ENCODE measurements at places on chromosomes 6 and 20.
A peak's percentile ranks its signal among the peaks of the same experiment; 100 is the strongest.

- no peak for DNase-seq
These were observed 34.9 kb downstream of the BCL2L1 start for GRCh38 chr20:31687777-31688176.

DNA sequence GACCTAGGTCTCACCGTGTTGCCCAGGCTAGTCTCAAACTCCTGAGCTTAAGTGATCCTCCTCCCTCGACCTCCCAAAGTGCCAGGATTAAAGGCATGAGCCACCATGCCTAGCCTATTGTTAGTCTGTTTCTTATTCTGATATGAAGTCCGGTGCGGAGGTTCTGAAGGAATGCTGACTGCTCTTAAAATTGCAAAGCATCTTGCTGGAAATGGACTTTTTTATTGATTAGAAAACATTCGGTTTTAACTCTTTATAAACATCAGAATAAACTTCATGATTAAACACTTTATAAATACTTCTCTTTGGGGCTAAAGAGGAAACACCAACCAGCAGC, 3.2 kb downstream of the TNFAIP3 start:
- DNase-seq, result no peak

DNA sequence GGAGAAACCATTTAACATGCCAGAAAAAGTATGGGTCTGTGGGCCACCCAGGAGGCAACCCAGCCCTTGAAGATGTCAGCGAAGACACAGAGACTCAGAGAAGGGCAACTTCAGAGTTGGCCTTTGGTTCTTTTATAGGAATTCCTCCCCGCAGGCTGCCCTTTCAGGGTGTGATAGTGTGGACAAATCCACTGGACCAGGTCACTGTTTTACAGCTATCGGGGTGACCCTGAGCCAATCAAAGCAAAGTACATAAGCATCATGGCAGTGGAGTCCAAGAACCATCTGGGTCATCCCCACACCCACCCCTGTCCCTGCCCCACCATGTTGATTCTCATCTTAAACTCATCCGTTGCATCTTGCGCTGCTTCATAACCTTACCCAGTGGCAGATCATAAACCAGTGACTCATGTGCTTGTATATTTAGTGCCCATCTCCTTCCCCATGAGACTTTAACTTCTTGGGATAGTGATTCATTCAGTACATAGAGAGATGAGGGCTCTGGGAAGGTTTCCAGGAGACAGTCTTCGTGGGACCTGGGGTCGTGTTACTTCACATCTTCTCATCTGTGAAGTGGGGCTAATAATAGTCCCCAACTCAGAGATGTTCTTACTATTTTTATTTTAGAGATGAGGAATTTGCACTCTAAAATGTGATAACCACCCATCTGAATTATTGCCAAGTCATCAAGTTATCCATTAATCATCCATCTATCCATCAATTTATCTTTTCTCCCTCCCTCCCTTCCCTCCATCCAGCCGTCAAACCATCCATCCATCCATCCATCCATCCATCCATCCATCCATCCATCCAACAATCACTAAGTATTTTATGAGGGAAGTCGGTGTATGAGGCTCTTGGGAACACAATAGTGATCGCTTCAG, 51.0 kb downstream of the EDN3 start:
- no peak for DNase-seq

DNA sequence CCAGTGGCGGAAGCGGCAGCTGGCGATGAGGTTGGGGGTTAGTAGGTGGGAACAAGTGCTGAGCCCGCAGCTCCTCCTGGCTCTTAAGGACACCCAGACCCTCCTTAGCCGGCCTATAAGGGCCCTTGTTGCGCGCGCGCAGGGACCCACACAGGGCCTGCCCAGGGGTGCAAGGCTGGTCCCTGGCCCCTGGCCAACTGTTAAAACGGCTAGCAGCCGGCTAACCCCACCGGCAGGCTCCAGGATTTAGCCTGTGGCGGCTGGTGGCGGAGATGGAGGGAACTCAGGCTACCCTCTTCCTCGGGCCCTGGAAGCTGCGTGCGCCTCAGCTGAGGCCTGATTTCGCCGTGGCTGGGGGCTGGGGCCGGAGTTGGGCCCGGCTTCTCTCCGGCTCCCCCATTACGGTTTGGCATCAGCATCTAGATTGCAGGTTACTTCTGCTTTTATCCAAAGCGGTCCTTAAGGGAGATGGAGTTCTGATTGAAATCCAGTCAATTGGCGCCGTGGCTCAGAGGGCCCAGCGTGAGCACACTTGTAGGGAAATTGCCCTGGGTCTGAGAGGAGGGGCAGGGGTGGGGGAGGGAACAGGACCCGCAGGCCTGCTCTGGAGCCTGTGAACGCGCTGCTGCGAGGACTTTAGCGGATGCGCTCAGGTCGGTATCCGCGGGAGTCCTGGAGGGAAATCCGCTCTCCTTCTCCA, 36.9 kb upstream of the CCDC167 start:
- DNase-seq, result no peak

GRCh38 chr6:38021571-38021970, 202.0 kb downstream of the ZFAND3 start:
- no peak for DNase-seq

- no peak for DNase-seq
These were observed 4.9 kb downstream of the SIGLEC1 start for GRCh38 chr20:3707508-3707899.

DNA sequence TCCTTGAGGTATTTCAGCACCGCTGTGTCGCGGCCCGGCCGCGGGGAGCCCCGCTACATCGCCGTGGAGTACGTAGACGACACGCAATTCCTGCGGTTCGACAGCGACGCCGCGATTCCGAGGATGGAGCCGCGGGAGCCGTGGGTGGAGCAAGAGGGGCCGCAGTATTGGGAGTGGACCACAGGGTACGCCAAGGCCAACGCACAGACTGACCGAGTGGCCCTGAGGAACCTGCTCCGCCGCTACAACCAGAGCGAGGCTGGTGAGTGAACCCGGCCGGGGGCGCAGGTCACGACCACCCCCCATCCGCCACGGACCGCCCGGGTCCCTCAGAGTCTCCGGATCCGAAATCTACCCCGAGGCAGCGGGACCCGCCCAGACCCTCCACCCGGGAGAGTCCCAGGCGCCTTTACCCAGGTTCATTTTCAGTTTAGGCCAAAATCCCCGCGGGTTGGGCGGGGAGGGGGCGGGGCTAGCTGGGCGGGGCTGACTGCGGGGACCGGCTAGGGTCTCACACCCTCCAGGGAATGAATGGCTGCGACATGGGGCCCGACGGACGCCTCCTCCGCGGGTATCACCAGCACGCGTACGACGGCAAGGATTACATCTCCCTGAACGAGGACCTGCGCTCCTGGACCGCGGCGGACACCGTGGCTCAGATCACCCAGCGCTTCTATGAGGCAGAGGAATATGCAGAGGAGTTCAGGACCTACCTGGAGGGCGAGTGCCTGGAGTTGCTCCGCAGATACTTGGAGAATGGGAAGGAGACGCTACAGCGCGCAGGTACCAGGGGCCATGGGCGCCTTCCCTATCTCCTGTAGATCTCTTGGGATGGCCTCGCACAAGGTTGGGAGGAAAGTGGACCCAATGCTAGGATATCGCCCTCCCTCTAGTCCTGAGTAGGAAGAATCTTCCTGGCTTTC, 693 bp downstream of the HLA-F start:
- DNase-seq, result no peak

DNA sequence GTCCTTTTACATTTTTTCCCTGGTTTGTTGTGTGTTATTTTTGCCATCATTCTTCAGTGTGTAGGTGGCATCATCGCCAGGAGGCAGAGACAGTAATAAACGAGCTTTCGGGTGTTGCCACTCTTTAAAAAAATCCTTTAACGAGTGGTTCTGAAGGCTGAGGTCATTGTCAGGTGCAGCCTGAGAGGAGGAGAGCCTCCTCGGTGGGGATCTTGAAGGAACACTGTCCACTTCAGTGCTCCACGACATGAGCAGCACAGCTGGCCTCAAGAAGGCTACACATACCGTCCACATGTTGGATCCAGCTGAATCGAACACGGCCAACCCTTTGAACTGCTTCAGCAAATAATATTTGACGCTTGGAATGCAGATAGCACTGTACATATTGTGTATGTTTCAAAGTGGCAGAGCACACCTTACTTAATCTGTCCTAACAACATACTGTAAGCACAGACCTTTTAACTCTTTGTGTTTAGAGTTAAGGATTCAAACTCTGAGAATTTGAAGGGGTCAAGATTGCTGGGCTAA, 48.0 kb upstream of the FOXQ1 start:
- no peak for DNase-seq

- DNase-seq, result no peak
These were observed 1.7 kb downstream of the RAB44 start for GRCh38 chr6:36699348-36699747.

DNA sequence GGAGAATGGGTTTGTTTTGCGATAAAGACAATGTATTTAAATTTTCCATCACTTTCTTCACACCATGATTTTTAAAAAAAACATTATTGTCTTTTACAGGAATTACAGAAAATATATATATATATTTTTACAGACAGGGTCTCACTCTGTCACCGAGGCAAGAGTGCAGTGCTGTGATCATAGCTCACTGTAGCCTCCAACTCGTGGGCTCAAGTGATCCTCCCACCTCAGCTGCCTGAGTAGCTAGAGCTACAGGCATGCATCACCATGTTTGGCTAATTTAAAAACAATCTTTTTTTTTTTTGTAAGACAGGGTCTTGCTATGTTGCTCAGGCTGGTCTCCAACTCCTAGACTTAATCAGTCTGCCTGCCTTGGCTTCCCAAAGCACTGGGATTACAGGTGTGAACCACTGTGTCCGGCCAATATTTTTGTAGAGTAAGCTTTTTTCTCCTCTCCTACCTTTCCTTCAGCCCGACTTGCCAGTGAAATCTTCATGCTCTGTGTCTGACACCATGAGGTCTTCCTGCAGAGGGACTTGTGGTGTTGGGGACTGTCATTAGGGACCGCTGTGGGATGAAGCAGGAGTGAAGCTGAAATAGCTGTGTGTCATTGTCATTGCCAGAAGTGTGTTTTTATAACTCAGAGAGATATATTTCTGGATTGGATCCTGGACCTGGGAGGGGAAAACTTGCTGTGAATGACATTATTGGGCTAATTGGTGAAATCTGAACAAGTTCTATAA, 13.2 kb downstream of the DSP start:
- no peak for DNase-seq

DNA sequence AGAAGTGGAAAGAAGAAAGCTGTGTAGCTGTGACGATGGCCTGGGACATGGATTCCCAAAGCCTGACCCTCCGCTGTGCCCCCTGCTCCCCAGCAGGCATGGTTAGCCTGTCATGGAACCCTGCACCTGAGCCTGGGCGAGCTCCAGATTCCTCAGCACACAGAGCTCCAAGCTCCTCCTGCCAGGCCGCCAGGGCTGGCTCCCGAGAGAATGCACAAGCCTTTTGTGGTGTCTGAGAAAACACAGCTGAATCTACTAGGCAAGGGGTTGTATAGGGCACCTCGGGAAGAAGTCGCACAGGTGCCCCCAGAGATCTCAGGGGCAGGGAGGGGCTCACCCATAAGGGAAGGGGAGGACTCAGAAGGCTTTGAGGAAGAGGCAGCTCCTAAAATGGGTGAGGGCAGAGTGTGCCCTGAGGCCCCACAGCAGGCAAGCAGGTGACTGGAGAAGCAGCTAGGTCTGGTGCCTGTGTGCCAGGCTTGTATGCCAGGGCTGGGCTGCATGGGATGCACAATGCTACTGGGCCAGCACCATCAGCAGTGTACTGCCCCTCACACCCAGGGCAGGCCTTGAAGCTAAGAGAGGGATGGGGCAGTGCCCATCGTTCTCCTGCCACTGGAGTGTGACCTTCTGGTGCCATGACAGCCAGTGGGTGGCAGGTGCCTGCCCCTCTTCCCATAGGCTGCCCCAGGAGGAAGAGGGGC, 64.3 kb upstream of the CD93 start:
- DNase-seq, result no peak

- no peak for DNase-seq
These were observed 577.5 kb downstream of the CD109 start for GRCh38 chr6:74273541-74273940.

- DNase-seq, result no peak
These were observed 243.1 kb downstream of the ESR1 start for GRCh38 chr6:152050451-152051195.

GRCh38 chr6:7324520-7324919, 11.5 kb upstream of the SSR1 start:
- no peak for DNase-seq

DNA sequence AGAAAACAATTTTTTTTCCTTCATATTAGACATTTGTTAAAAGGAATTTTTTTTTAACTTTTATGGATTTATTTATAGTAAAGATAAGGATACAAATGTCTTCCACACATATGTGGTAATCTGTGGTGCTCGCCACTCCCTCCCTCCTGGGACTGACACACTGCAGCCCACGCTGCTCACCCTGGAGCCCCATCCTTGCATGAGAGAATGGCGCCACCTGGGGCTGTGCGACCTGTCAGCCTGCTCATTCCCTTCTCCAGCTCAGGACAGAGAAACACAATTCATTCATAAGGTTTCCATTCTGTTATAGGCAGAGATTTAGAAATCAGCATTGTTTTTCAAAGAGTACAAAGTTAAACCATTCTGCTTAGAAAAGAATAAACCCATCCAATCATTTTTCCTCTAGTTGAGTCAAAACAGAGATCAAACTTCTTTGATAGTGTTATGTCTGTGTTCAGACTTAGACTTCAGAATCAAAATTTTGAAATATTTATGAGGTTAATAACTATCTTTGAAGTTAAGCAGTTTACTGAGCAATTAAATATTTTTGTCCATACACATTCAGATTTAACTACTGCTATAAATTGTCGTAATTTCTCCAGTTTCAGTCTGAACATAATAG, 42.8 kb upstream of the DYNLRB1 start:
- peak; percentile 23 for DNase-seq

GRCh38 chr6:82785206-82785605, 280.4 kb downstream of the UBE3D start:
- DNase-seq, result peak; percentile 6

DNA sequence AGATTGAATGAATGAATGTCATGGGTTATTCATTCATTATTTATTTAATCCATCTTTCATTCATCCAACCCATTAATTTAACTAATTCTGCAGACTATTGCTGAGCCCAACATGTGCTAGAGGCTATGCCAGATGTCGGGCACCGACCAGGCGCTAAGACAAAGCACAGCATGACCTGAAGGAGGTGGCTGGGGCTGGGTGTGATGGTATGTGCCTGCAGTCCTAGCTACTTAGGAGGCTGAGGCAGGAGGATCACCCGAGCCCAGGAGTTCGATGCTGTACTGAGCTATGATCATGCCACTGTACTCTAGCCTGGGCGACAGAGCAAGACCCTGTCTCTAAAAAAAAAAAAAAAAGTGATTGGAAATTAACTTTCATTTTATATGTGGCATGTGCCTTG, 5.7 kb upstream of the SLC22A7 start:
- DNase-seq, result no peak

DNA sequence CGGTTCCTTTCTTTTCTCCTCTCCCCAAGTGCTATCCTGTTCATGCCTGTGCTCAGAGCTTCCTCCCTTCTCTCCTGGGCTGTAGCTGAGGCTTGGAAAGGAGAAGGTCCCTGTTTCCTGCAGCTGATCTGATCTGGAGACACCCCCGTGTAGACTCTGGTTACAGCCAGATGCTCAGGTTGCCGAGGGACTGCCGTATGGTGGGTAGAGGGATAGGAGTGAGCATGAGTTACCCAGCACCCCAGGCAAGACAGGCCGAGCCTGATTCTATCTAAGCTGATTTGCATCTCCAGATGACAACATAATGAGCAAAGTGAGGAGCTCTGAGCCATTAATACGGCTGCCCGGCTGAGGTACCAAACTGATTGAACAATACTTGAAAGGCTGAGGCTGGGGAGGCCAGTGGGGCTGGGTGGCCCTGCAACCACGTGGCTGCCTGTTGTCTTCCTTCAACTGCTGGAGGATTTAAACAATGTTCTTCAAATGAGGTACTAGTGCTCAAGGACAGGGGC, 91.8 kb downstream of the ASXL1 start:
- no peak for DNase-seq
